ENCODE measurements at places on chromosomes 5 and 9.

DNA sequence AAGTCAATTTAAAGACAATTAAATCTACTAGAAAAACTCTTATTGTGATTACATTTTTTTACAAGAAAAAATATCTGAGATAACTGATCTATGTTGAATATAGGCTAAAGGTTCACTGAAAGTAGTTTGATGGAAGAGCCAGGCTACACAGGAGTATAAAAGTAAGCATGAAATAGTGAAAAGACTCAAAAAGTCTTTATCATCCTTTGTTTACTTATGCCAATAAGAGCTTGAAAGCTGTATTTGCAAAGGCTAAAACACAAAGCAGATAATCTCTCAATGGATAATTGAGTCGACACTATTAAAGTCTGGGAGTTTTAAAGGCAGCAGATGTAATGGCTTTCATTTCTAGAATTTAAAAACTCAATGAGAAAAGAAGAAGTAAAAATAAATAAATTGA is 42.0 kb downstream of the SSBP2 start:
- DNase-seq = no peak

DNA sequence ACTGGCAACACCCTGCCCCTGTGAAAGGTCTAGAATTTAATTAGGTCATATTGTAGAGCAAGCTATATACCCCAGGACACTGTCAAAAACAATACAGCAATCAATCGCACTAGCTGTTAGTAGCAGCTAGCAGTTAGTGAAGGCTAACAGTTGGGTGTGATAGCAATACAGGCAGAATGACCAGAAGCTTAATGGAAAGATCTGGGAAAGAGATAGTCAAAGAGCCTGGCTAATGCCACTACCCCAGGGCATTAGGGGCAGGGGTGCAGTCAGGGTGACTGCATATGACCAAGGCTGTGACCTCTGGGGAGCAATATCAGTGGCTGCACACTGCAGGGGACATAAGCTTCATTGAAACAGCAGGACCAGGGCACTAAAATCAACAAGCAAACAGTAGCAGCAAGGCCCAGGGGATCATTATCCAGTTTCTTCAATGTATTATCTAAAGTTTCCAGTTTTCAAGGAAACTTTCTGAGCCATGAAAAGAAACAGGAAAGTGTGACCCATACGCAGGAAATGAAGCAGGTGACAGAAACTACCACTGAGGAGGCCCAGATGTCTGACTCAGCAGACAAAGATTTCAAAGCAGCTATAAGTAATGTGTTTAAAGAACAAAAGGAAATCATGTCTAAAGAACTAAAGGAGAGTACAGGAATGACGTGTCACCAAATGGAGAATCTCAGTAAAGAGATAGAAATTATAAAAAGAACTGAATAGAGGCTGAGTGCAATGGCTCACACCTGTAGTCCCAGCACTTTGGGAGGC is 82.4 kb downstream of the ZNF354C start:
- no peak for DNase-seq

DNA sequence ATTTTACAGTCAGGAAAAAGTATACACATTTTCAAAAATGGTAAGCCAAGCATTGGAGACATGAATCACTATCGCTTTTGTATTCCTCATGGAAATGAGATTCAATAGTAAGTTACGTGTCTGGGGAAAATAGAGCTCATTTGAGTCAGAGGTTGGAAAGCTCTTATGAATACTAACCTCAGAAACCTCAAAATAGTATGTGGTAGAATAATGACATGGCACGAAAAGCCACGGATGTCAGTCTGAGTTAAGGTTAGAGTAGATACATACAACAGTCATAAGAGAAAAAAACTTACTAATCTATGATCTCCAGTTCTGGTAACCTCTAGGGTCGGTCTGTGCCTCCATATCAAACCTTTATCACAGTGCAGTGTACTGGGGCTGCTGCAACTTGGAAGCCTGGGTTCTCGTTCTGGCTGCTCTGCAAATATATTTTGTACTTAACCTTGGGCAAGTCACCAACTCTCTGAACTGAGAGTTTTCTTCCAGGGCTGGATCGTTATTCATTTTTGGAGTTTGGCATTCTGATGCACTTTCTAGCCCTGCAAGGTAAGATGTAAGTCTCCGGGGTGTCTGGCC is 31.8 kb downstream of the MAP1B start:
- DNase-seq = no peak

GRCh38 chr5:109921735-109922380 is 232.1 kb downstream of the MAN2A1 start:
- peak; percentile 70 for DNase-seq

DNA sequence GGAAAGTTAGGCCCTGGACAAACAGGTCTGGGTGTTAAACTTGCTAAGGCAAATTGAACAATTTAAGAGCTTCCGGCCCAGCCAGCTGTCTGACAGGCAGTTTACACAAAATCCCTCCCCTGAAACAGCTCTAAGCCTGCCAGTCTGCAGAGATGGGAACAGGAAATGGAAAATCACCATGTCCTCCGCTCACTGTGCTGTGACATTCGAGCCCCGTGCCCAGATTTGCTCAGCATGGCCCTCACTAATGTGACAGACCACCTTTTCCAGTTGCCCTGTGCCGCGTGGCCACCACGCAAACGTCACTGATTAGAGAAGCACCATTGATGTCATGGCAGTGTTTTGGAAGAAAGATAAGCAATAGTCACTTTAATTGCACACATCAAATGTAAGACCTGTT is 41.0 kb downstream of the CCNJL start:
- no peak for DNase-seq

DNA sequence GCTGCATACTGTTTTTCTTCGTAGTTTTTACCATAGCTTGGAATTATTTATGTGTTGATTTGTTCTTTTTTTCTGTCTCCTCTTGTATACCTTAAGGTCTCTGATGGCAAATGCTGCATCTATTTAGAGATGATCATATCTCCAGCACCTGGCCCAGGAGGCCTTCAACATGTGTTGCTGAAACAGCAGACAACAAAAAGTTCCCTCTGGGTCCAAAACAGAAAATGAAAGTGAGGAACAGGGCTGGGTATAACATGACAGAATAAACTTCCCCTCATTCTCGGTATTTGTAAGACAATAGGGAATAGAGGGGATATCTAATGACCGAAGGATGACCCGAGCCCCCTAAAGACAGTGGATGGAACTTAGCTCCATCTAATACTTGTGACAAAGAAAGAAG is 22.7 kb upstream of the PCSK1 start:
- no peak for DNase-seq

DNA sequence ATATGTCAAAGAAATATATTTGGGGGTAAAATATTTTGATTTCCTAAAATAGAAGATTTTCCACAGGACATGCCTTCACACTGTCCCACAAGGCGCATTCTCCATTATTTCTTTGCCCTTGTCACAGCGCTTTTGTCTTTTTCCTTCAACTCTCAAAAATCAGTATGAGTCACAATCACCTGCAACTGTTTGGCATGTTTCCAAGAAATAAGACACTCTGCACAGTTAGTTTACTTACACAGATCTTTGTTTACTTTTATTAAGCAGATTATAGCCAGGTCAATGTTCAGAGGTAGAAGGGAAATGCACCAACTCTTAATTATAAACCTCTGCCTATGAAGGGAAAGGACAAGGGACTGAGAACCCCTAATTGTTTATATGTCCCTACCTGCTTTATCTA is 9.5 kb downstream of the CEMIP2 start:
- peak; percentile 25 for DNase-seq

GRCh38 chr5:167557359-167557758 is 734.1 kb upstream of the WWC1 start:
- no peak for DNase-seq

GRCh38 chr9:6072865-6073264 is 57.4 kb upstream of the RANBP6 start:
- no peak for DNase-seq

- DNase-seq = no peak
Observed at GRCh38 chr5:1743061-1743768, 56.4 kb downstream of the MRPL36 start.

DNA sequence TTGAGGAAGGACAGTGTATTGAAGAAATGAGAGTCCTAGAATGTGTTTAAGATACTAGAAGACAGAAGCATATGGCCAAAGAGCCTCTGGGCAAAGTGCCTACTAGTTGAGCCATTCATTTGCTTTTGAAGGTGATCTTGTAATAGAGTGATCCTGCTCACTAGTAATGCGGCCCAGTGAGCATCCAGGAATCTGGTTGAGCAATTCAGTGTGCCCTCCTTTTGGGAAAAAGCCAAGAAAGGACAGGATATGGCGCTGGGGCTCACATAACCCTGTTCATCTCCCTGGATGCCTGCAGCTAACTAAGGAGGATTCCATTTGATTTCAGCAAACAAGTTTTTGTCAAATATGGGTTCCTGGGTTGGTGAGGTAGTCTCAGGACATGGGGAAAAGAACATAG is 16.3 kb downstream of the ADAM19 start:
- no peak for DNase-seq

DNA sequence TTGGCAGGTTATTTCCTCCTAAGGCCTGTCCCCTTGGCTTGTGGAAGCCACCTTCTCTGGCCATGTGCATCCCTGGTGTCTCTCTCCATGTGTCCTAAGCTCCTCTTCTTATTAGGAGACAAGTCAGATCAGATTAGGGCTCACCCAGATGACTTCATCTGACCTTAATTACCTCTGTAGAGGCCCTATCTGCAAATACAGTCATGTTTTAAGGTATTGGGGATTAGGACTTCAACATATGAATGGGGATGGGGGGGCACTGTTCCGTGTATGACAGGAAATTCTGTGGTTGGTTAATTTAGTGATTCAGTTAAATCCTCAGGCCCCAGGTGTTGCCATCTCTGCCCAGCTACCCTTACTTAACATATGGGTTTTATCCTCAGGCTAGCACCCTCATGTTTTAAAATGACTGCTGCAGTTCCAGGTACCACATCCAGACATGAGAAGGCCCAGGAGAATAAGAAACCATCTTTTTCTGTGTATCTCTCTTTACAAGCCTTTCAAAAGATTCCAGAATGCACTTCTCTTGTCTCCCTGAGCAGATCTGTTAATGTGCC is 51.9 kb upstream of the RAI14 start:
- DNase-seq = no peak

DNA sequence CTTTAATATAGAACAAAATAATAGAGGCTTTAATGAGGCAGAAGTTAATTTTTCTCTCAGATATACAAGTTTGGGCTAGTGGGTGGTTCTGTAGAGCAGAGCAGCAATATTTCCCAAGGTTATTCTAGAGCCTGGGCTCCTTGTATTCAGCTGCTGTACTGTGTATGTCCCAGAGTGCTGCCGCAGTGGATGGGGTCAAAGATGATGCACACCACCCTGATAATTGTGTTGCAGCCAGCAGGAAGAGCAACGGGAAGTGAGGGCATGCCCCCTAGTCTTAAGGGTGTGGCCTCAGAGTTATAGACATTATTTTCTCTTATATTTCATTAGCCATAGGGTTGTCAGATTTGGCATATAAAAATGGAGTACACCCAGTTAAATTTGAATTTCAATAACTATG is 23.9 kb upstream of the KIF4B start:
- no peak for DNase-seq

DNA sequence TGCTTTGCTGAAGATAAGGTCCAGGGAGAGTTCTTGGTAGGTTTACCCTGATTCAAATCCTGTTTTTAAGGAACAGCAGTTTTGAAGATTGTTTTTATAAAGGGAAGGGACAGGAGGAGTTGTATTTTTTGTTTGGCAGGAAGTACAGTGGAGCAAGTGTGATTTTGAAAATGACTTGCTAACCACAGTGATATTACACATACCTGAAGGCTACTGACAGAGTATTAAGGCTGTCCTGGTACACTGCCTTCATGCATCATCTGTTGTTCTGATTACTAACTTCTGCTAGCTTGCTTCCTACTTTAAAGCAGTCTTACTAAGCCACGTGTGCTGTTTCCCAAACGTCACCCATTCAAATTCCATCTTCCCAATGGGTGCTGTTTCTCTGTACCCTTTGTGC is 559.5 kb upstream of the SGCD start:
- DNase-seq = peak; percentile 33

GRCh38 chr9:108434036-108434435 is 421.8 kb downstream of the ACTL7B start:
- DNase-seq = no peak

DNA sequence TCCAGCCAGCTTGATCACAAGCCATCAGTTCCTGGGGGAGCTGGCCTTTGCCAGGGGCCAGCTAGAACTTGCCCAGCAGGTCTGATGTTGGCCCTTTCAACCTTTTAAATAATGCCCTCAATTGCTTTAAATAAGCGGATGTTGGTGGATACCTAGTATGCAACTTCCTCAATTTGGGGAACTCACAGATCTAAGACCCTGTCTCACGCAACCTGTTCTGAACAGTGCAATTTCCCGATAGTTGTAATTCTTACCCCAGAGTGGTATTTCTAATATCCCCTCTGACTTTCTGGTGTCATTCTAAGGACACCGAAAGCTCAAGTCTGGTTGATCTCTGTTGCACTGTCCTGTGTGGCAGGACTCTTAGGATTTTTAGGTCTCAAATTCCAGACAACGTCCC is 23.1 kb downstream of the GALNT12 start:
- DNase-seq = no peak

DNA sequence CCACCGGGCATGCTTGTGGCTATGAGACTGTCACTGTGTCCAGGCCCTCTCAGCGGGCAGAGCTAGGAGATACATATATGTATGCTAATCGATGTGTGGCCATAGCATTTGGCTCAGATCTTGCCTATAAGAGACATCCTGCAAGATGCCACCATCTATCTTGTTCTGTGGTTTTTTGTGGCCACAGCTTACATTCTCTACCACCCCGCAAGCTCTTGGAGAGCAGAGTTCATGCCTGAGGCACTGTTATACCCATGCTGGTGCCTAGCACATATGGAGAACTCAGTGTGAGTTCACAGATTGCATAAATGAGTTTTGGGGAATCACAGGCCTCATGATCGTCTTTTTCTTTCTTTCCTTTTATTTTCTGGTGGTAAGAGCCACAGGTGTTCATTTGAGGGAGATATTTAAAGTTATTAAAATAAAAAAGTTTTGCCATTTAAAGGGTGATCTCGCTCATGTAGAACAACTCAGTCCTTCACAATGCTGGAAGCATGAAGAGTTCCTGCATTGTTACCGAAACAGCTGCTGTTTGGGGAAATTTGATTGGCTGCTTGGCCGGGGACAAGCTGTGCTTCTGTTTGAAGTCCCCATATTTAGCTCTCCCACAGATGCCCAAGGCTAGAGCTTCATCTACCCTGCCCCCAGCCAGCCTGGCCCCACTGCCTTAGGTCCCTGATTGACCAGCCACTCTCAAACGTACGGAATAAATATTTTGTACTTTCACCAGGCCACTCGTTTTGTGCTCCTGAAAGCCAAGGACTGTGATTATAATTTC is 169.2 kb upstream of the MAP1B start:
- DNase-seq = no peak

DNA sequence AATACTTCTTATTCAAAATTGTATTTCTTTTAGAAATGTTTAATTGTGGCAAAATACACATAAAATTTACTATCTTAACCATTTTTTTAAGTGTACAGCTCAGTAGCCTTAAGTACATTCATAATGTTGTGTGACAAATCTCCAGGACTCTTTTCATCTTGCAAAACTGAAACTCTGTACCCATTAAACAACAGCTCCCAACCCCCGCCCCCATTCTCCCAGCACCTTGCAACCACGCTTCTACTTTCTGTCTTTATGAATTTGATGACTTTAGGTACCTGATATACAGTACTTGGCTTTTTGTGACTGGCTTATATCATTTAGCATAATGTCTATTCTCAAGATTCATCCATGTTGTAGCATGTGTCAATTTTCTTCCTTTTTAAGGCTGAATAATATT is 2.8 kb upstream of the IL5 start:
- no peak for DNase-seq
